Endodermal cell (in vitro differentiated cells): ENCODE measurements at places on chromosomes 11 and 22. TPM values are rescaled to one million over a fixed set of nuclear protein-coding genes. Genes with fewer than 3 reads are reported as not detected.
A peak's percentile ranks its signal among the peaks of the same experiment; 100 is the strongest.

APOBEC3A gene
- total RNA-seq = not detected in 2 replicates

LYVE1 gene
- total RNA-seq = not detected in 2 replicates

GLYATL1 gene
- total RNA-seq = 6.1 to 13.1 TPM (median 12.5 TPM) in 3 replicates

CREB3L1 gene
- 8.8 to 23.1 TPM (median 9.6 TPM) in 3 replicates for total RNA-seq

LRRC75B gene
- 30.7 and 31.2 TPM in 2 replicates for total RNA-seq

MYOD1 gene
- total RNA-seq = 0.52 TPM in 1 of 3 replicates, not detected in the others

KDM4D gene
- 0.66 to 3.1 TPM (median 2.8 TPM) in 3 replicates for total RNA-seq

HPS5 gene
- 19.0 to 22.7 TPM (median 21.4 TPM) in 3 replicates for total RNA-seq

SLC37A2 gene
- 1.3 to 2.0 TPM (median 1.9 TPM) in 3 replicates for total RNA-seq

ROBO3 gene
- total RNA-seq = 14.1 and 16.2 TPM in 2 replicates

OR52N4 gene
- total RNA-seq = not detected in 2 replicates

SLC22A8 gene
- 0.16 TPM in 1 of 2 replicates, not detected in the other for total RNA-seq

CABP7 gene
- total RNA-seq = 0.26 TPM in 1 of 2 replicates, not detected in the other

GRCh38 chr11:13702071-13702470 is 33.6 kb downstream of the FAR1 start:
- no peak for DNase-seq

DNA sequence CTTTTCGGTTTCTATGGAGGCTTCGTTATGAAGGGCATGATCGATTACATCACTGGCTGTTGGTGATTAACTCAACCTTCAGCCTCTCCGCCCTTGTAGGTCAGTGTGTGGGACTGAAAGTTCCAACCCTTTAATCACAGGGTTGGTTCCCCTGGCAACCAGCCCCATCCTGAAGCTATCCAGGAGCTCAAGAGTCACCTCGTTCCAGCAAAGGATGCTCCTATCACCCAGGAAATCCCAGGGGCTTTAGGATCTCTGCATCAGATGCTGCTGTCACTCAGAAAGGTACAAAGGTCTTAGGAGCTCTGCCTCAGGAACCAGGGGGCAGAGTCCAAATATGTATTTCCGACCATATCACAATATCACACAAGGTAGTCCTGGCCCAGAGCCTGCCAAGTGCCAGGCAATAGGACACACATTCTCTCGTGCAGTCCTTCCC is 123.5 kb upstream of the PARVA start:
- DNase-seq = no peak

- DNase-seq = peak; percentile 72
Observed at GRCh38 chr11:13207665-13208594, 69.7 kb upstream of the BMAL1 start.

GRCh38 chr11:2534134-2534956 is 89.5 kb downstream of the KCNQ1 start:
- DNase-seq = no peak

DNA sequence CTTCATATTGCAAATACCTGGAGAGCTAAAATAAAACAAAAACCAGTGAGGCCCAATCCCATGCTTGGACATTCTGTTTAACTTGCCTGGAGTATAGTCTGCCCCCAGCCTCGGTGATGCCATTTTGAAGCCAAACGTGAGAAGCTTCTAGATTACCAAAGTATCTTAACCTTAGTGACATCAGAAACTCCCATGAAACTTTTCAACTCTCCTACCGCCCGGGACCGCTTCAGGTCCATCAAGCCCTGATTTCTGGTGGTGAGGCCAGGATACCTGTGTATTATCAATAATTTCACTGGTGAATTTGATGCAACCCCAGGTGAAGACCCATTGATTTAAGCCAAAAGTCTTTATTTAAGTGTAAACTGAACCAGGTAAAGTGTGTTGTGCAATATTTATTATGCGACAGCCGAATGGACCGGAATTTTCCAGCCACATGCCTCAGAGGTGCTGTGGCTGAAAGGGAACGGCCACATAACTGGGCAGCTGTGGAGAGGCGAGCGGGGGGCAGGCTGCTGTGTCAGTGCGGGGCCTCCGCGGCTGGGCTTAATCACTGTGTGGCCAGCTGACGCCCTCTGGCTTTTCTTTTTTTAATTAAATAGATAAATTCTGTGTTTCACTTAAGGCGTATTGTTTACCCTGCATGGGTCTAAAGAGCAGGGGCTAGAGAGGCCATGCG is 385.5 kb upstream of the B3GAT1 start:
- no peak for DNase-seq

DNA sequence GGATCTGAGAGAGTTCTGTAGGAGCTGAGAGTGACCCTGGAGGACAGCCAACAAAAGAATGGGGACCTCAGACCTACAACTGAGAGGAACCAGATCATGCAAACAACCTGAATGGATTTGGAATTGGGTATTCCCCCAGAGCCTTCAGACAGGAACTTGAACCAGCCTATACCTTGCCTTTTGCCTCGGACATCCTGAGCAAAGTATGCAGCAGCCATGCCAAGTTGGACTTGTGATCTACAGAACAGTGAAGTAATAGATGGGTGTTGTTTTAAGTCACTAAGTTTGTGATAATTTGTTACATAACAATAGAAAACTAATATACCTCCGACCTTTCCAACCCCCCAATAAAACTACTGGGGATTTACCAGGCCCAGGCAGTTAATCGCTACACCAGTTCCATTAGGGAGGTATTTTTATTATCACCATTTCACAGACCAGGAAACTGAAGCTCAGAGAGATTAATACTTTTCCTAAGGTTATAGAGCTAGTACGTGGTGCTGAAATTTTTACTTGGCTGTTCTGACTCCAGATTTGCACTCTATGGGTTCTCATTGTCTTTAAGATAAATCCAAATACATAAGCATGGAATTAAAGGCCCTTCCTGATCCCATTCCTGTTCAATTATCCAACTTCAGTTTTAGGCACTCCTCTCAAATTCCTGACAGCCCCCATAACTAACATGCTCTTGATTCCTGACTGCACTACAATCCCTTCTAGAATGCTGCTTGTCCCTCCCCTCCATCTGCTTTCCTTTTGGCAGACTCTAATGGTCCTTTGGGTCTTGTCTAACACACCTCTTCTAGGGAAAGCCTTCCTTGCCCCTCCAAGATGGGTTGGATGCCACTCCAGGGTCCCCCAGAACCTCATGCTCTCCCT is 1.7 kb upstream of the RASSF10 start:
- DNase-seq = no peak

- no peak for DNase-seq
Observed at GRCh38 chr11:82978422-82979099, 77.0 kb downstream of the DDIAS start.

DNA sequence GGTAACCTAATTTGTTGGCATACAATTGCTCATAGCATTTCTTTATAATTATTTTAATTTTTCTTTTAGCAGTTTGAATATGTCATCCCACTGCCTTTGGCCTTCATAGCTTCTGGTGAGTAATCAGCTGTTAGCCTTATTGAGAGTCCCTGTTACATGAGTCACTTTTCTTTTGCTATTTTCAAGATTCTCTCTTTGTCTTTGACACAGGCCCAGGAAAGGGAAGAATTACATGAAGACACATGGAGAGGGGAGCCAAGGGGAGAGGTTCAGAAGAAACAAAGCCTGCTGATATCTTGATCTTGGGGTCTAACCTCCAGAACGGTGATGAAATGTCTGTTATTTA is 418.2 kb downstream of the METTL15 start:
- DNase-seq = no peak

- no peak for DNase-seq
Observed at GRCh38 chr11:27094120-27094519, 53.5 kb downstream of the BBOX1 start.

DNA sequence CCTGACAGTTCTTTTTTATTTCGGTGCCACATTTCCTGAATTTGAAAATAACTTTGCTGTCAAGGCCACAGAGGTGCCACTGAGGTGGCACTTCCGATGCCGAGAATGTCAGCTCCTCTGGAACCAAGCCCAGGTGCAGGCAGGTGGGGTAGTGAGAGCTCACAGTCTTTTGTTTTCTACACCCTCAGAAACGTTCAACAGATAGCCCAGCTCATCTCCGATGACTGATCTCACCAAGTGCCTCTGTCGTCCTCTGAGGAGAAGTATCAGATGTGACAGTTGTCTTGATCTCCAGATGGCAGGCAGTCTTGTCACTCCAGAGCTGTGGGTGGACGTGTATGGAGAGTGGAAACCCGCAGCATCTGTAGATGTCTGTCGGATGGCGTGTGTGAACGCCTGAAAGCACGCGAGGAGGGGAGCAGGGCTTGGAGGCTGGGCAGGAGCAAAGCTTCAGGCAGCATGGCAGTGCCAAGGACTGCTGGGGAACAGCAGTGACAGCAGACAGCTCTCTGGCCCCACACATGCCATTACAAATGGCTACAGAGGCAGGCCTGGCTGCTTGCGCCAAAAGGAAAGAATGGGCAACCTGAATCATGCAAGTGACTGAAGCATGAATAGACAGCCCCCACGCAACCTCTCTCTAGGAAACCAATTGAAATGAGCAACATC is 877.0 kb downstream of the OPCML start:
- no peak for DNase-seq

- DNase-seq = peak; percentile 70
Observed at GRCh38 chr11:8234425-8234821, 29.3 kb downstream of the LMO1 start.

GRCh38 chr11:45451766-45452440 is 165.8 kb upstream of the SYT13 start:
- DNase-seq = no peak

DNA sequence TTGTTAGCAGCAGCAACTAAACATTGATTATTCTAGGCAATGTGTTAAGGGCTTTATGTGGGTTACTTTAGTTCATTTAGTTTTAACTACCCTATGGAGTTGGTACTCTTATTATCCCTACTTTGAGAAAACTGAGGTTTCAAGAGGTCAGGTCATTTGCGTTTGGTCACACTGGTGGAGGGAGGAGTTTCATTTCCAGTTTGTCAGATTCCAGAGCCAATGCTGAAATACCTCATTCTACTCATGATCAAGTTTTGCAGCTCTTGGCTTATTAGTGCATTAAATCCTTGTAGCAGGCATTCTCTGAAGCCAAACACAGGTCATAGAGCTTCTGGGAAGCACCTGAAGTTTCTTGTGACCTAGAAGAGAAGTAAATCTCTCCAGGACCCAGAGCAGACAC is 24.1 kb upstream of the POGLUT3 start:
- DNase-seq = no peak

GRCh38 chr11:22787551-22788162 is 41.9 kb downstream of the SVIP start:
- DNase-seq = peak; percentile 44

DNA sequence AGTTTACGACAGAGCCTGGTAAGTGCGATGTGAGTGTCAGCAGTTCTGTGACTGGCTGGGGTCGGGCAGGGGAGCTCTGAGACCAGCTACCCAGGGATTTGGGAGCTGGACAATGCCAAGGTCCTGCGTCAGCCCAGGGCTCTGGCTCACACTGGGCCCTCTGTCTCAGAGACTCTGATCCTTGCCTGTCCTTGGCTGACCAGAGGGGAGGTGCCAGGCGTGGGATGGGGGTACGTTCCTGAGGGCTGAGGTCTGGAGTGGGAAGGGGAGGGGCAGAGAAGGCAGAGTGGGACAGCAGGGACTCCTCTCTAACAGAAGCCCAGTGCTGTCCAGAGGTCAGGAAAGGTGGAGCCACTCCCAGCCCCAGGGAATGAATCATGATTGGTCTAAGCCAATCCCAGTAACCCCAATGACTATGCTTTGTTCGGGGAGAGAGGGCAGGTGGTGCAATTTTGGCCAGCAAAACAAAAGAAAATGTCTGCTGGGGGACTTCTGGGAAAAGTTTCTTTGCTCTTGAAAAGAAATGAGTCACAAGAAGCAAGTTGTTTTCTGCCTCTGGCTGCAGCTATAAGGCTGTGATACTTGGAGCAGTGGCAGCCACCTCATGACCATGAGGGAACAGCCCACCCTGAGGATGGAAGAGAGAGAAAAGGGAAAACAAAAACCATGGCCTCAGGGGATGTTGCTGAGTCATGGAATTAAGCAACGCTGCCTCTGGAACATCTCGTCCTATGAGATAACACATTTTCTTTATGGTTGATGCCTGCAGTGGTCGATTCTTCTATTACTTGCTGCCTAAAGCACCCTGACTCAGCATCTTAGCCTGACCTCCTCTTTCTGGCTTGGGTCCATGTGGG is 108.3 kb downstream of the CHST1 start:
- DNase-seq = no peak

- peak; percentile 65 for DNase-seq
Observed at GRCh38 chr11:125233736-125234275, 69.3 kb downstream of the PKNOX2 start.

DNA sequence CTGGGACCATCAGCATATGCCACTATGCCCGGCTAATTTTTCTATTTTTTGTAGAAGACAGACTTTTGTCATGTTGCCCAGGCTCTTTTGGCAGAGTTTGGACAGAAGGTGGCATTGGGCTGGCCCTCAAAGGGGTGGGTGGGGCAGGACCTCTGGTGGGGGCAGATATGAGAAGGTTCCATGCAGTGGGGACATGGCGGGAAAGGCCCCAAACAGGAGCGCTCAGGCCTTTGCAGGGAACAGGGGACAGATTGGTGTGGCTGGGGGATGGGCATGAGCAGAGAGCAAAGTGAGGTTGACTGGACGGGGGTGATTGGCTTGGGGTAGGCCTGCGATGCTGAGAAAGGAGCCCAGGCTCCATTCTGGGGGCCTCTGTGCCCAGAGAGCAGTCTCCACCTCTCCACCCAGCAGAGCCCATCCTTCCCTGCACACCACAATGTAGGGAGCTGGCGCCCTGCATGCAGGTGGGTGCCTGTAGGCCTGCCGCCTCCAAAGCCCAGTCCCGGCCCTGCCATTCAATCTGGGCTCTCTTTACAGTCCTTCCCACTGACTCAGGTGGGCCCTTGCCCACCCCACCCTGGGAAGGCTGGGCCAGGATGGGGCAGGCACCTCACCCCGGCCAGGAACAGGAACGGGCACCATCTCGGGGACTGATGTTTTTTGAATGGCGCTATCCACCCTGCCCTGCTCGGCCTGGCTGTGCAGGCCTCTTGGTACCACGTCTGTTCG is 98.7 kb downstream of the MORC2 start:
- DNase-seq = peak; percentile 25

DNA sequence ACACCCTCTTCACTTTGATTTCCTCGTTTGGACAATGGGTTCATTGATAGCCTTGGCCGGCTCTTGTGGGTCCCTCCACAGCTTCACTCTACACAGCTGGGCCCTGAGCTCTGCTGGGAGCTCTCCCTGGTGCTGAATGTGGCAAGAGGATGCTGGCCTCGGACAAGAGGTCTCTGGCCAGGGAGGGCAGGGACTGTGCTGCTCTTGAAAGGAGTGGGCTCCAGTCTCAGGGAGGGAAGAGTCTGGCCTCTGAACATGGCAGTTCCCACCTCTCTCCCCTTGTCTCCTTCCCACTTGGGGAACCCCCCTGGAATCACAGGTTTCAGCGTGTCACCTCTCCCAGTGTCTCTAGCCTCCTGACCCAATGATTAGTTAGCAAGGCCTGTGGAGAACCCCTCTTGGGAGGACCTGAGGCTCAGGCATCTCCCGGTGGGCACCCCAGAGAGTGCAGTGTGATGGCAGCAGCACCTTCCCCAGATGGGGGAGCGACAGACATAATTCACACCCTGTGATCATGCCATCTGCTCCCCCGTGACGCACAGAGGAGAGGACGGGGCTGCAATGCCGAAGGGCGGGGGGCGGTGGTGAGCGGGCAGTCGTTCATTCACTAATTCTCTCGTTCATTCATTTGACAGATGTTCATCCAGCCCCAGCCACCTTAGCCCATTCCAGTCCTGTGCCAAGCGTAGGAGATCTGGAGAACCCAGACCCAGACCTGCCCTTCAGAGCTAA is 2.8 kb upstream of the CABP7 start:
- DNase-seq = peak; percentile 97

GRCh38 chr22:49807129-49807528 is 20.5 kb downstream of the BRD1 start:
- DNase-seq = no peak

GRCh38 chr22:50170453-50171318 is at the start of gene PANX2:
Gene PANX2 (plus strand): TSS chr22:50170731. CDS start chr22:50170731, 0 bp downstream.
- peak; percentile 74 for DNase-seq

GRCh38 chr11:4546878-4547277 is 1.9 kb downstream of the OR52M1 start:
- DNase-seq = no peak
